GM23338 (cell line): ENCODE measurements at places on chromosomes 2 and 18. TPM values are rescaled to one million over a fixed set of nuclear protein-coding genes. Genes with fewer than 3 reads are reported as not detected.

DNA sequence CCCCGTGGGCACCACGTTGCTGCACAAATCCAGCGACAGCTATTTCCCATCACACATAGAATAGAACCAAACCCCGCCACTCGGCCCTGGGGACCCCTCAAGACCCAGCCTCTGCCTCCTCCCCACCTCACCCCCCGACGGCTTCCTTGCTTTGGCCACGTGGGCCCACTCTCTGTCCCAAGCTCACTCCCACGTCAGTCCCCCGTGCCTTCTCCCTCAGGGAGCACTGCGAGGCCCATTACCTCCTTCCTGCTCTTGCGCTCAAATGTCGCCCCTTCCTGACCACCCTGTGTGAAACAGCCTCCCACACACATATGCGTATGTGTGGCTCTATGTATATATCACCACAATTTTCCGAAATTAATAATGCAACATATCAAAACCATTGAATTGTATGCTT lies 239.7 kb downstream of the SH3BP4 start:
- no peak for DNase-seq
- no peaks in the 10 kb centered on the region for H3K36me3 ChIP-seq
- H3K4me3 ChIP-seq: no peak overlapping the region

- H3K36me3 ChIP-seq: no peaks in the 10 kb centered on the region
- H3K27me3 ChIP-seq: no peaks in the 10 kb centered on the region
- no peak overlapping the region for H3K27ac ChIP-seq
- H3K4me3 ChIP-seq: no peak overlapping the region
- no peak for DNase-seq
These were observed 61.3 kb upstream of the BZW1 start for GRCh38 chr2:200750323-200750910.

EXOC6B gene
- total RNA-seq: 43.5 and 45.9 TPM in 2 replicates

ACOXL gene
- 14.7 and 15.7 TPM in 2 replicates for total RNA-seq

DNA sequence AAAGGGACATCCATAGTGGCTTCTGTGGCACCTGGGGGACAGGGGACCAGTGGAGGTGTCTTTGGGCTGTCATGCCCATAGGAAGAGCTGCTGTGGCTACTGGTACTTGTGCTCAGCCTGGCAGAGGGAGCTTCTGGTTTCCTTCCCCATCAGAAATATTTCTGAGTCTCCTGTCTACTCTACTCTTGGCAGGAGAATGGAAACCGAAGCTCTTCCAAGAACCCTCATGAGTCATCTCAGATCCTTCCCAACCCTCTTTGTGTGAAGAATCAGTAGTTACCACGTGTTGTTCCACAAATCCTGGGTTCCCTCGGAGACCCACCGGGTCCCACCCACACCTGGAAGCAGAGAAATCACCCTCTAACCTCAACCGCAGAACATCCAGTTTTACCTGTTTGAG lies 234.9 kb downstream of the FHOD3 start:
- no peaks in the 10 kb centered on the region for H3K27me3 ChIP-seq
- 0 out of 2 replicates have a peak, but pooled peaks cover 7% of the 10 kb centered on the region for H3K4me1 ChIP-seq
- no peak for DNase-seq
- H3K27ac ChIP-seq: no peak overlapping the region
- no peak overlapping the region for H3K4me3 ChIP-seq

DNA sequence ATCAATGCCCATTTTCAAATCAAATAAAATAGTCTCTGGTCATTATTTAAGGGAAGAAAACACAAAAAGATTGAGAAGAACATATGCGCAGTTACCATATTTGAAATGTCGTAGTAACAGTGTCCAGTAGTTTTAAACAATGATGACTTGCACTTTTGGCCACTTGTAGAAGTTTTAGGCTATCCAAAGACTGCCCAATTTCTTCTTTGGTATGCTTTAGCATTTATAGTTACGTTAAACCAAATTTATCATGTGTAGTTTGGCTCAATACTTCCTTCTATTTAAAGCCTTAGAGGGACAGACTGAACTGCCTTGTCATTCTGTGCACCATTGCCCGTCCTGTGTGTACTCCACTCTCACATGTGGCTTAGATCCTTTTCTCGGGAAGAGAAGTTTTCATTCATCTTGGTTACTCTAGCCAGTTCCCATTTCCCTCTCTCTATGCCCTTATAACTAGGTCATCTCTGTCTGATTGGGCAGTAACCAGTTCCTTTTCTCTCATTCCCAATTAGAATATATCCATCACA lies 84.8 kb upstream of the TTN start:
- 0 out of 2 replicates have a peak overlapping the region, but pooled peaks have one; percentile 27 for H3K27ac ChIP-seq
- no peaks in the 10 kb centered on the region for H3K4me1 ChIP-seq
- H3K27me3 ChIP-seq: no peaks in the 10 kb centered on the region
- no peaks in the 10 kb centered on the region for H3K36me3 ChIP-seq
- H3K4me3 ChIP-seq: no peak overlapping the region
- no peak for DNase-seq

GRCh38 chr18:26940744-26941398 lies 75.4 kb upstream of the AQP4 start:
- H3K27me3 ChIP-seq: no peaks in the 10 kb centered on the region
- H3K27ac ChIP-seq: no peak overlapping the region
- no peak overlapping the region for H3K4me3 ChIP-seq
- no peaks in the 10 kb centered on the region for H3K36me3 ChIP-seq
- no peaks in the 10 kb centered on the region for H3K4me1 ChIP-seq

GRCh38 chr2:84965192-84965516 lies 5.8 kb upstream of the KCMF1 start:
- no peak overlapping the region for H3K4me3 ChIP-seq
- peaks cover 22% of the 10 kb centered on the region; the same call in 1 of the 2 replicates for H3K36me3 ChIP-seq
- DNase-seq: no peak
- H3K27ac ChIP-seq: peak overlapping the region; percentile 34; the same call in 1 of the 2 replicates

ALPI gene
- total RNA-seq: not detected in 2 replicates

GRCh38 chr2:95002498-95002897 lies 23.0 kb upstream of the MAL start:
- no peak overlapping the region for H3K4me3 ChIP-seq
- H3K36me3 ChIP-seq: no peaks in the 10 kb centered on the region
- peaks cover 3% of the 10 kb centered on the region; the same call in 1 of the 2 replicates for H3K4me1 ChIP-seq
- H3K27ac ChIP-seq: no peak overlapping the region
- DNase-seq: no peak

DNA sequence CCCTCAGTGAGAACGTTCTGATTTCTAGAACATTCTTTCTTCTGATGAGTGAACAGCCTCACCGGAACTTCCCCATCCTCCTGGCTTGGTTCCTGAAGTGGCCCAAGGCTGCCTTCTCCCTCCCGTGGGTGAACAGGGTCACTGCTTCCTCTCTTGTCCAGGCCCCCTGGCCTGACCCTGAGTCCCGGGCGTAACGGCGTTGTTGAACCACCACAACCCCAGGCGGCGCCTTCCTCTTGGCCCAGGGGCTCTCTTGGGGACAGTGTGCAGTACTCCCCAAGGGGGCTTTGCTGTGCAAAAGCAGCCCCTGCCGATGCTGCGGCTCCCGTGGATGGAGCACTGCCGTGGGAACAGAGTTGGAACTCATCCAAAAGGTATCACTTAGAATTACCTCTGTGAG lies 147.2 kb downstream of the TSN start:
- H3K36me3 ChIP-seq: no peaks in the 10 kb centered on the region
- H3K4me3 ChIP-seq: no peak overlapping the region
- peak; percentile 13 for DNase-seq
- H3K4me1 ChIP-seq: no peaks in the 10 kb centered on the region

DNA sequence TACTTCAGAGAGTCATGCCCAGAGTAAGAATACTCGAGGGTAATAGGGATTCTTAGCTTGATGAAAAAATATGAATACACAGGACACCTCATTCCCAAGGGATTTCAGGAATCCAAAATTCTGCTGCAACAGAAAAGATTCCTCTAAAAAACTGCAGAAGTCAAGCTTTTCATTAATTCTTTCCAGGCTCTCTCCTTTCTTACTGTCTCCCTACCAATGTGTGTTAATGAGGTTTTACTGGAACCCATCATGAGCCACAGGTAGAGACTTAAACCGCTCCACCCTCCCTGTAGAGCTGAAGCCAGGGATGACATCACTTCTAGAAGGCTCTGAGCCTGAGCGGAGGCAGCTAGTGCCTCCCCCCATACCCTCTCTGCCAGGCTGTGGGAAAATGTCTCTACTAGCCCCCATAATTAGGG lies 3.4 kb downstream of the SDC1 start:
- 0 out of 2 replicates have a peak overlapping the region, but pooled peaks have one; percentile 32 for H3K27ac ChIP-seq
- no peak for DNase-seq
- no peaks in the 10 kb centered on the region for H3K36me3 ChIP-seq

MFSD6 gene
- total RNA-seq: 9.6 and 15.8 TPM in 2 replicates

DNA sequence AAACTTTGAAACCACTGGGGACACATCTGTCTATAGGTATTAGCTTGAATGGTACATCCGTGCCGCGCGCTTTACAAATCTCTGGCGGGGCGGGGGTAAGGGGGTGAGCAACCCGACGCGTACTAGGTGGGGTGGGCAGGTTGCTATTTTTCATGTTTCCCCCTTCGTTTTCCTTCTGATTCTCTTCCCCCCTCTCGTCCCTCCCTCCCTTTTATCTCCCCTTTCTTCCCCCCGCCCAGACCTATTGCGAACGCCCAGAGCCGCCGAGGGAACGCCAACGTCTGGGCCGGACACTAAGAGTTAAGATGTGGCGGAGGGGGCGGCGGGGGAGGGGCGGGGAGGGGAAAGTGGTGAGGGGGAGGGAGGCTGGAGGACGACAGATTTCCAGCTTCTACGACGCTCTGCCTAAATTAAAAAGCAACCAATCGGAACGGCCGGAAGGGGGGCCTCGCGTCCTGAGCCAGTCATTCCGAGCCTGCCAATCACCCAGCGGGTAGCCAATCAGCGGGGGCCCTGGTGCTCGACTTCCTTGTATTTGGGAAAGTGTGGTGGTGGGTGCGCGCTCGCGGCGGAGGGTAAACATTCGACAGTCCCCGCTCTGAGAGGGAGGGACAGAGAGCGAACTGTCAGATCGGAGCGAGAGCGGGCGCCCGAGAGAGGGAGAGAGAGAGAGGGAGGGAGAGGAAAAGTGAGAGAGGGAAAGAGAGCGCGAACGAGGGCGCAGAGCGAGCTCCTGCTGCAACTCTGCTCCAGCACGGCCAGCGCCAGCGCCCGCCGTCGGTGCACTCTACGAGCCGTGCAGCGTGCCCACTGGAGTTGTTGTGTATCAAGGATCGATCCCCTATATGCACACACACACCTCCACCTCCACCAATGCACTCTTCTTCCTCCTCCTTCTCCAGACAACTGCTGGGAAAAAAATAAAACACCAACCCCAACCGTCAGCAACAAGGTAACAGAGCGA lies at the start of gene POU3F3:
Gene POU3F3, plus strand, starts transcription at position 582 of the 964 bp plus-strand sequence. CDS start 1,396 bp downstream, outside the sequence.
- no peaks in the 10 kb centered on the region for H3K36me3 ChIP-seq
- peaks cover 54% of the 10 kb centered on the region for H3K4me1 ChIP-seq
- peak within 1 kb of the TSS; percentile 67 for H3K4me3 ChIP-seq

CERKL gene
- 0.69 TPM in 1 of 2 replicates, not detected in the other for total RNA-seq

DNA sequence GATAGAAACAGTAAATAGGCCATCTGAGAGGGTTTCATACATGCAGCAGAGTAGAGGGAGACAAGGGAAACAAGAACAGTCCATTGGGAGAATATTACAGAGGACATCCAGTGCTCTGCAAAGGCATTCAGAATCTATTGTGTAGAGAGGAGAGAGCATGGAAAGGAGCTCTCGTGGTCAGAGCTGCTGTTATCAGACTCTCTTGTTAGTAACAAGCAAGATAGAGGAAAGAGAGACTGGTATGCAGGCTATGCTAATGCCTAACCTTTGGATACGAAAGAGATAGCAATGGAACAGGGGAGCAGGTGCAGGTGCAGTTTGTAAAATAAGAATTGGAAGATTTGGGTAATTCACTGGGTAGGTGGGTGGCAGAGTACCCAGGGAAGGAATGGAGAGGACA lies 855.9 kb downstream of the CNTNAP5 start:
- H3K27me3 ChIP-seq: no peaks in the 10 kb centered on the region
- H3K36me3 ChIP-seq: no peaks in the 10 kb centered on the region
- peak; percentile 17 for DNase-seq
- no peak overlapping the region for H3K27ac ChIP-seq

DNA sequence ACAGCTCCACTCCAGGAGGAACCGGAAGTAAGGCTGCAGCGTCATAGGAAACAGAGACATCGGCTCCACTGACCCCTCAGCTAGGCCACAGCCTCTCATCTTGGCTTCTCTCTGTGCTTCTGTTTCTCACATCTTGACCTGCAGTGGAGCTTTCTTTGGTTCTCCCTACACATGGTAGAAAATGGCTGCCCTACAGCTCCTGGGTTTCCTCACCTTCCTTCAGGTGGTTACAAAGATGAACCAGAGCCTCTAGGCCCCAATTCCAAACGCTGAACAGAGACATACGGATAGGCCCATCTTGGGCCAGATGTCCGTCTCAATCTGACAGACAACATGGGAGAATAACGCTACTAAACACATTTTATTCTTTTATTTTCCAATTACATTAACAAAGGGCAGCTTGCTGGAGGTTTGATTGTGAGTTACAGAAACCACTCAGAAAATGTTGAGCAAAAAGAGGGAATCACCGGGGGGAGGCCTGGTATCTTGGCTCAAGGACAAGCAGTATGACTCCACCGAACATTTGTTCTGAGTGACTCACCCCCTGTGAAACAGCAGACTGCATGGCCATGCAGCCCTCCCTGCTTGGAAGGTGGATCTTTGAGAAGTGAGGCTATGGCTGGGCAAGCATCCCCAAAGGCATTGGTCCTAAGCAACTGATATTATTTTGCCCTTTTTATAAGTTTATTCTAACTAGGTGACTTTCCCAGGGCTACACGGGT lies 303.5 kb downstream of the CDCA7 start:
- H3K36me3 ChIP-seq: no peaks in the 10 kb centered on the region
- peaks cover 3% of the 10 kb centered on the region for H3K4me1 ChIP-seq
- DNase-seq: no peak
- H3K27ac ChIP-seq: no peak overlapping the region
- no peaks in the 10 kb centered on the region for H3K27me3 ChIP-seq
- H3K4me3 ChIP-seq: no peak overlapping the region

GRHL1 gene
- 2.5 and 4.2 TPM in 2 replicates for total RNA-seq

- H3K4me3 ChIP-seq: no peak overlapping the region
- H3K4me1 ChIP-seq: peaks cover 25% of the 10 kb centered on the region
- no peaks in the 10 kb centered on the region for H3K36me3 ChIP-seq
- no peaks in the 10 kb centered on the region for H3K27me3 ChIP-seq
- DNase-seq: no peak
These were observed 160.2 kb downstream of the HNMT start for GRCh38 chr2:138124521-138124920.

GRCh38 chr18:70848329-70848728 lies 559.5 kb downstream of the SOCS6 start:
- H3K27me3 ChIP-seq: no peaks in the 10 kb centered on the region
- H3K4me1 ChIP-seq: no peaks in the 10 kb centered on the region
- peaks cover 11% of the 10 kb centered on the region for H3K36me3 ChIP-seq
- H3K27ac ChIP-seq: no peak overlapping the region
- H3K4me3 ChIP-seq: no peak overlapping the region

GRCh38 chr2:27042985-27043634 lies 8.4 kb upstream of the AGBL5 start:
- H3K4me1 ChIP-seq: no peaks in the 10 kb centered on the region
- H3K36me3 ChIP-seq: peaks cover 17% of the 10 kb centered on the region; the same call in 1 of the 2 replicates
- no peak overlapping the region for H3K27ac ChIP-seq
- H3K4me3 ChIP-seq: no peak overlapping the region

GRCh38 chr18:8695932-8696517 lies 9.3 kb upstream of the MTCL1 start:
- no peaks in the 10 kb centered on the region for H3K27me3 ChIP-seq
- no peak for DNase-seq
- H3K4me1 ChIP-seq: no peaks in the 10 kb centered on the region
